NCI-H1436 (cell line): ENCODE measurements at places on chromosomes 4 and X.

DNA sequence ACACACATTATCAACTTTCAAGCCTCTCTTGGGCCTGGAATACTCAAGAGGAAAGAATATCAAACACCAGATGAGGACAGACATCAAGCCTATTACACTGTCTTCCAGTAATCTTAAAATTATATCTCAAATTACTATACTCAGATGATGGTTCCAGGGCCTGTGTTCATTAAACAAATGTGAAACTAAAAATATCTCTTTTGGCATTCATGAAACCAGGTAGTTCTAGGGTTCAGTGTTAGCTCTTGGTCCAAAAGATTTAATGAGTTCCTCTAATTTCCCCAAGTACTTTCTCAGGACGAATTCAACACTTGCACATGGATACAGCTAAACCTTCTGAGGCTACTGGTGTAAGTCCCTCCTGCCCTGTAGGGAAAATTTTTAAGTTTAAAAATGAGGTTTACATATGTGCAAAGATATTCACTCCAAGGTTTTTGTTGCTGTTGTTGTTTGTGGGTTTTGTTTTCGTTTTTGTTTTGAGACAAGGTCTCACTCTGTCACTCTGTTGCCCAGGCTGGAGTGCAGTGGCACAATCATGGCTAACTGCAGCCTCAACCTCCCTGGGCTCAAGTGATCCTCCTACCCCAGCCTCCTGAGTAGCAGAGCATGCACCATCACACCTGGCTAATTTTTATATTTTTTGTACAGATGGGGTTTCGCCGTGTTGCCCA, 79.4 kb downstream of the USP46 start:
- DNase-seq: no peak

DNA sequence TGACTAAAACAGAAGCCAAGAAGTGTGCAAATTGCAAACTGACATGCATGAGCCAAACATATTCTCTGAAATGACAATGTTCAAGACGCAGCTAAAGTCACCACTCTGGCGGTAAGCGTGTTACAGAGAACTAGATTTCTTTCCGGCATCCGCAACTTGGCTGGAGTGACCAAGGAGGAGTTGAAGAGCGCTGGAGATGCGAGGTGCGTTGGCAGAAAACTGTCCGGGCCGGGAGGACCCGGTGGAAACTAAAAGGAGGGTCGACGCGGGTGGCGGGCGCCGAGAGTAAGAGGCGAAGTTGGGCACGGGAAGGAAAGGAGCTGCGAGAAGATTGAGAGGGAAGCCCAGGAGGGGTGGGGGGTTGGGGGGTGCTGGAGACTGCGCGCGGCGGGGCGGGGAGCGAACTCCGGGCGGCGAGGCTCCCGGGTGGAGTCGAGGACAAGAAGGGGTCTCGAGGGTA, 807 bp downstream of the SEL1L3 start:
- DNase-seq: no peak

GRCh38 chr4:64394469-64394868, 14.8 kb downstream of the TECRL start:
- no peak for DNase-seq

DNA sequence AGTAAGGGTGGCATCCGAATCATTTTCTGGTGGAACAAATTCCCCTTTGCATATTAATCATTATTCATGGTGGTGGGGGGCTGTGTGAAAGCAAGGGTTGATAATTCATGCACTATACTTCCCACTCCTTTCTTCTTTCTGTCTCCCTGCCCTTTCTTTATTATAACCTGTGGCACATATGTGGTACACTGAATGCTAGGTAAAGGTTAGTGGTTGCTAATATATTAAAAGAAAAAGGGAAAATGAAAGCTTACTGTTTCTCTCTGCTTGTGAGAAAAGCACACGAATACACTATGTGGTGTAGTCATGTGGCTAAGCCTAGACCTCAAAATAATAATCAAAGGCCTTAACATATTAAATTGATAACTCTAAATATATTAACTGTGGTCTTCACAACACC, 178.4 kb upstream of the RPS6KA3 start:
- DNase-seq: no peak

DNA sequence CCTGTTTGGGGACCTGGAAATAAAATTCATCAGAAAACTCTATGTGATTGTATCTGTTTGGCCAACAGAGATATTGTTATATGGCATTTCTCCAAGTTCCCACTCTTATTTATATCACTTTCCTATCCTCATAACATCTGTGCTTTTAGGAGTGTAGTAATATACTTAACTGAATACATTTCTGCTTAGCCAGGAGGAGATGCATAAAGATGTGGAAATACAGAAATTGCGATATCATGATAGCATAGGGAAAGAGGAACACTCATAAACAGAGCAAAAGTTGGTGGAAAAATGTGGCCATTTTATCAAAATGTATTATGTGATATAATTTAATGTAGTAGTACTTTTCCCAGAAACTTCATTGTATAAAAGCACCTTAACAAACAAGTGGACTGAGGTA, 46.1 kb upstream of the TSPAN7 start:
- DNase-seq: no peak

DNA sequence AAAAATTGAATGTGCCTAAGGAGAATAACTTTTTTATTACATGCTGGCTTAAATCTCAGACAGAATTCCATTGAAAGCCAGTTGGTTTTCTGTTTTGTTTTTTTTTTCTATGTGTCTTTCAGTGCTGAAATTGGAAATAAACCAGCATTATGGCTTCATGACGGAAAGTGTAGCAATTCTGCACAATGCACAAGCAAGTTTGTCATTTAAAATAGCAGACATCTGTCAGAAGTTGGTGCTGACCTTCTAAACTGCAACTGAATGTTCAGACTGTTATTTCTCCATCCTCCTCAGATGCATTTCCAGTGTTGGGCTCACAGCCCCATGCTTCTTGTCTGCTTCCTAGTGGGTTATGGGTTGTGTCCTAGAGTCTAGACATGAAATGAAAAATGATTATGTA, 107.2 kb upstream of the LIMCH1 start:
- DNase-seq: no peak
